ENCODE measurements at places on chromosomes 11 and 22.

GRCh38 chr11:12050470-12051286 lies 42.3 kb upstream of the DKK3 start:
- no peak for DNase-seq

GRCh38 chr11:79232346-79232745 lies 208.5 kb downstream of the TENM4 start:
- no peak for DNase-seq

DNA sequence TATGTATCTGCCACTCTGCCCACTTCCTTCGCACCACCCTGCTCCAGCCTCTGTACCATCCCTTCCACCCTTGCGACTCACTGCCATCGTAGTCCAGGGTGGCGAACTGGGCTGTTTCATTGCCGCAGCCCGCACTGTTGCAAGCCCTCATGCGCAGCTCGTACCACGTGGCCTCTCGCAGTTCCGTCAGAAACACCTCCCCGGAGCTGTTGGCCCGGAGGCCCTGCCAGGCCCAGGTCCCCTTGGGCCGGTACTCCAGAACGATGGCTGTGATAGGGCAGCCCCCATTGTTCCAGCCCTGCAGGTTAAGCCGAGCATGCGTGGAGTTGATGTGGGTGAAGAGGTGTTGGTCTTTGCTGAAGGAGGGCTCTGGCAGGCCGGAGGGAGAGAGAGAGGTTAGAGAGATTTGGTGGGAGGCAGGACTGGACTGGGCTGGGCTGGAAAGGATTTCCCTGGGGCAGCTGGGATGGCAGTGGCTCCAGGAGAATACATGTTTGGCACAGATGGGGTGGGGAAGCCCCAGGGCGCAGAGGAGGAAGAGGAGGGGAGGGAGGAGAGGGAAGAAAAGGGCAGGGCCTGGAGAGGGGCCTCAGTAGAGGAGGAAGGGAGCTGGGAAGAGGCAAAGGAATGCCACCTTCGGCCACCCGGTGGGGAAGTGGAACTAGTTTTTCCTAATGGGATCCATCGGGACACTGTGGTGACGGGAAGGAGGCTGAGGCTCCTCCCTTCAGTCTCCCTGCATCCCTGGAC lies 109.6 kb downstream of the CEP164 start:
- DNase-seq: no peak

DNA sequence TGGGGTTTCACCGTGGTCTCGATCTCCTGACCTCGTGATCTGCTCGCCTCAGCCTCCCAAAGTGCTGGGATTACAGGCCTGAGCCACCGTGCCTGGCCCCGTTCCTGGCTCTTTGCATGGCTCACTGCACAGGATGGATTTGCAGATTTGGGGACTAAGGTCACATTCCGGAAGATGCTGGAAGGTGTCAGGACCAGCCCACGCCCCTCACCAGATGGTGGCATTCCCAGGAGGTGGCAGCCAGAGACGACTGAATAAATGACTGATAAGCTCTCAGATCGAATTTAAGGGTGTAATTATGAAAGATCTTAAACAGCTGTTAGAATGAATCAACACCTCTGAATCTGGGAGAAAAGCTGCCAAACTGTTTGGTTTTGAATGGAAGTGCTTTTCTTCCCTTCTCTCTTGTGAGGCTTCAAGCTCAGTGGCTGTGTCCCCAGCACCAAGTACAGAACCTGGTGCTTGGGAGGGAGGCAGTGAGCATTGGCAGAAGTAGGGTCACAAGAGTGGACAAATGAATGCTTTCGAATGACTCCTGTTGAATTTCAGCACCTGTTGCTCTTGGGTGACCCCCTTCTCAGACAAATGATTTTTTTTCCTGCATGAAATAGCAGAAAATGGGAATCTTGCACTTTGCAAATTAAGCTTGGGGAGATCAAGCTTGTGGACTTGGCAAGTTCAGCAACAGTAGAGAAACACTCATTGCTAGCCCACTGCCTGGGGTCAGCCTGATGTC lies 69.6 kb downstream of the KIAA1671 start:
- no peak for DNase-seq

Data from stimulated activated CD4-positive, alpha-beta T cell treated with anti-CD3 and anti-CD28 coated beads, TNF-alpha, amount 100 ng/mL, for 1 hour (primary cell).